Stimulated activated naive B cell treated with anti-CD40 and anti-IgM and Interleukin-4, amounts not matched to agents 10 μg/mL and 1 μg/mL and 100 μg/mL, for 72 hours (primary cell): ENCODE measurements at places on chromosomes 3 and 15.

GRCh38 chr3:172625404-172625803 is 85.5 kb downstream of the NCEH1 start:
- DNase-seq, result no peak

DNA sequence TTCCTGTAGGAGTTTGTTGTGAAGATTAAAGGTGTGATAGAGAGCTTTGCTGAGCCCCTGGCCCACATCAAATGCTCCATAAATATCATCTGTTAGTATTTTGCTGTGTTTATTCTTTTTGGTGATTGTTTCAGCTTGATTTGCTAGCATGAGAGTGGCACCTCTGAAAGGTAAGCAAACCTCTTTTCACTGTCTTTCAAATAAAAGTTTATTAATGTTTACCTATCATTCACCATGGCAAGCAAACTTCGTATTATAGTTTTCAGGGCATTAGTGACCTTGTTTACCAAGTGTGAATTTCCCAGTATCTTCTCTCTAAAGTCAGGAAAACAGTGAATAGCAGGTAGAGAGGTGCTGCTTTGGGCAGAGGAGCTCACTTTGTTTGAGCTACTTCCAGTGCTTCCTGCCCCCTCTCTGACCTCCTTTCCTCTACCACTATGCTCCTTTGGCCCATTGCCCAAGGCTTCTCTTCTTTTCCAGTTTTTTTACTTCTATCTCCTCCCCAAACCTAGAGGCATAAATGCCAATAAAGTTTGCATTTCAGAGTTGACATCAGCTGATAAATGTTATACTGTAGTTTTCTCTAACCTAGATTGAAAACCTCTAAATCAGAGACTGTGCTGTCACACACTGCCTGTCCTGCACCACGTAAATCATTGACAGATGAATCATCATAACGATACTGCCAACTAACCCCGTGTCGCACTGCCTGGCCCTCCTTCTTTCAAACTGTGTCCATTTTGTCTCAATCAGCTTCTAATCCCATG is 569.0 kb downstream of the TUSC7 start:
- no peak for DNase-seq

- no peak for DNase-seq
Measured at GRCh38 chr3:43709022-43709421, 18.3 kb downstream of the ABHD5 start.

GRCh38 chr15:92005154-92005553 is 151.6 kb downstream of the SLCO3A1 start:
- DNase-seq, result no peak

DNA sequence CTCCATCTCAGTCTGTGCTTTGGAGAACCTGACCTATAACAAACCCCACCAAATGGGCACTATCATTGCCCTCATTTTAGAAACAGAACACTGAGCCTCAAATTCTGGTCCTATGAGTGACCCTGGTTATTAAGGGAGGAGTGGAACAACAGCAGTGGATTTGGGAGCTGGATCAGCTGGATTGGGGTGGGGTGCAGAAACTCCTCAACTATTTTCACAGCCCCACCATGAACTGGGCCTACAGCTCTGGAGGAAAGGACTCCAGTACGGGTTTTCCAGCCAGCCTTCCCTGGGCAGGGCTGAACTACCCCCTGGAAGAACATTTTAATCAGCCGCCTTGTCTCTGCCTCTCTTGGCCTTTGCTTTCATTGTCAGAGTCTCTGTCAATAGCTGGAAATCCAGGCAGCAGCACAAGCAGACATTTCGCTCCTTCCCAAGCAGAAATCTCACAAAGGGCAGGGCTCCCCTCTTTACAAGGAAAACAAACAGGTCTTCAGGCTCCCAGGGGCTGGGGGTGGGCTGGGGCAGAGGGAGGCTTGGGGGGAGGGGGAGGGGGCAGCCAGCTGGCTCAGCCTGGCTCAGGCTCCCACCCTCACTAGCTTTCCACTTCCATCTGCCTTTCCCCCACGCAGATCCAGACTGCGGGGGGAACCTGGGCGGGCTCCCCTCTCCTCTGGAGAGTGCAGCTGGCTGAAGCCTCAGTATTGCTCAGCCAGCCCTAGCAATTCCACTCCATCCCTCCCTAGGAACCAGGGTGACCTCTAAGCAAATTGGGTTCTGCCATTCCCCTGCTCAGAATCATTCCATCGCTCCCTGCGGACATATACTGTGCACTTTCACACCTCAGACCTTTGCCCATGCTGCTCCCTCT is 13.7 kb upstream of the TLE3 start:
- DNase-seq, result no peak

DNA sequence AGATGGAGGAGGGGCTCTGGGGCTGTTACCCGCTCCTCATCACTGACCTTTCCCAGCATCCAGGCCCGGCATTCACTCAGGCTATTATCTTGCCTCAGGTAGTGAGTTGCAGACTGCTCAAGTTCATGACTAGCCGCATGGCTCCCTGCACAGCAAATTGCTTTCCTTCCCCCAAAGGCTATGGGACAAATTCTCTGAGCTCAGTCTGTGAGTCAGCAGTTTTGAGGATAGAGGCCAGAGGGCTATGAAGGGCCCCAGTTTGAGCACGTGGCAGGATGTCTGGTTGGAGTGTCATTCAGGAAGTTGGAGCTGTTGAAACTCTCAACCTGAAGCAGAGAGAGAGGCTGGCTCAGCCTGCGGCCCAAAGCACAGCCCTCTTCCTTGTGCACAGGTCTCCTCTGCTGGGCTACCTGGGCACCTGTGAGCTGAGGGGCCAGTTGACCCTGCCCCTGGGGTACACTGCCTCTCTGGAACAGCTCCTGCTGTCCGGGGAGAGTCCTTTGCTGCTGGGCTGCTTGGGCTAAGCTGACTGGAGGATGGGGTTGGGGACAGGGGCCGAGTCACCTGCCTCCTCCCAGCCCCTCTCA is 7.9 kb downstream of the FAH start:
- peak; percentile 26 for DNase-seq

DNA sequence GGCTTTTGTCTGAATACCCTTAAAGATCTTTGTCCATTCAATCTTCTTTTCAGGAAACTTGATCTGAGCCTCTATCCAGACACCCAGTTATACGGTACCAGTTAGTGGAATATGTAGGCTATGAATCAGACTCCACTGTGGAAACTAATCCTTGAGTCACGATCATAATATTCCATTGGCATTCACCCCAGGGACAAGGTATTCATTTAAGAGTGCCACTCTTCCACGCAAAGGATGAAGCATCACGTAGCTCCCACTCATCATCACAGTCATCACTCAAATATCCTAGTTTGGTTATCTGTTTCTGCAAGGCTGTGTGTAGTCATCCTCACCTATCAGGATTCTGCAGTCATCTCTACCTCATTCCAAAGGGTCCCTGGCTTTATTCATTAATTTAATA is 85.6 kb downstream of the NEDD4 start:
- DNase-seq, result no peak

- DNase-seq, result no peak
Measured at GRCh38 chr3:178300441-178300959, 235.7 kb upstream of the KCNMB2 start.

DNA sequence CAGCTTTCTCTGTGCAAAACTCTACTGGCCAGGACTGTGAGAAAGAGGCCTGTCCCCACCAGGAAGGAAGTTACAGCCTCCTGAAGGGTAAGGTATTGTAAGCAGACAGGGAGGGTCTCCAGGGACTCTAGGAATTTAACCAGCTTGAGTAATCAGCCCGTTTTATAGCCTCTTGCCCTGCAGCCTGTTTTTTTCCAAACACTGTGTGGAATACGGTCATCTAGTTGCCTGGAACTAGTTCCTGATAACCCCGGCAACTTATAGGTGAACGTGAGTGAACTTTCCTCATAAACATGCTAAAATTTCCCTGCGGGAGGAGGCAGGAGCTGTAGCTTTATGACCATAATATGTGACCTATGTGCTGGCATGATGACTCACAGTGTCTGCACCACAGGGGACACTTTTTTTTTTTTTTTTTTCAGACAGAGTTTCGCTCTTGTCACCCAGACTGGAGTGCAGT is 60.1 kb upstream of the DAZL start:
- DNase-seq, result no peak

DNA sequence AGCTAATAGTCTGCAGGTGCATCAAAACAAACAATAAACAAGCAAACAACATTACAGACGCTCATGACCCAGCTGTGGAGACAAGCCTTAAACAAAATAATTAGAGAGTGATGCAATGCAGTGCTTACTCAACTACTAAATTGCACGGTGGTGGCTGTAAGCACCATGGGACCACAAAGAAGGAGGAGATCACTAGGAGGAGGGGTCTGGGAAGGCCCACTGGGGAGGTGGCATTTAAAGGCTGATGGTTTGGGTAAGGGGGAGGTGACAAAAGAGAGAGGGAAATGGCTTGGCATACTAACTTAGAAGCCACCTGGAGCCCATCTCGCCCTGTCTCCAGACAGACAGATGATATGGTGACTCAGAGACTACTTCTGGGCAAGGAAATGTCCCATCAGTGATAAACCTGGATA is 516.7 kb downstream of the FOXP1 start:
- DNase-seq, result peak; percentile 43

- no peak for DNase-seq
Measured at GRCh38 chr3:16449369-16449768, 64.1 kb downstream of the RFTN1 start.

DNA sequence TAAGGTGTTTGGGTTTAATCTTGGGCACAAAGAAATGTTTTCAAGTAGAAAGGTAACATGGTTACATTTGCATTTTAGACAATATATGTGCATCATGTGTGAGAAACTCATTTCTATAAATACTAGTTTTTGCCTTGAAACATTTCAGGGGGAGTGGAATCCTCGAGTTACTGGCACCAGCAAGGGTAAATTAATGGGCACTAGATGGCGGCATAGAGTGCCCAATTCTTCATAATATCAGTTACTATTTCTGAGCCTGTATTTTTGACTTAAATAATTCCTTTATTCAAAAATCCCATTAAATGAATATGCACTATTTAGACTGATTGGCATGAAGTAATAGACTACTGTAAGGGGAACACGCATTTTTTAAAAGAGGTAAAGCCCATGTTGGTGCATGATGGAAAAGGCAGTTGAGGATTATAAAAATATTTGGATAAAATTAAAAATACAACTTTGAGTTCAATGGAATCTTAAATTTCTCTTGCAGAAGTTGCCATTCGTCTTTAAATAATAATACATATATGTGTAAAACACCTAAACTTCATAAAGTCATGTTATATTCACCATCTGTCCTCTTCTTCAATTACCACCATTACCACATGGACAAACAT is 106.3 kb downstream of the ZBTB20 start:
- no peak for DNase-seq

GRCh38 chr15:100033140-100033857 is 300.1 kb upstream of the LYSMD4 start:
- no peak for DNase-seq

GRCh38 chr3:143103652-143104051 is 15.9 kb upstream of the CHST2 start:
- no peak for DNase-seq

GRCh38 chr15:78537266-78537905 is 2.9 kb upstream of the PSMA4 start:
- no peak for DNase-seq

GRCh38 chr3:33019981-33020380 is 68.5 kb downstream of the CCR4 start:
- DNase-seq, result no peak

GRCh38 chr3:144487011-144487410 is 515.4 kb downstream of the DIPK2A start:
- no peak for DNase-seq

- DNase-seq, result no peak
Measured at GRCh38 chr3:189563853-189564563, 67.2 kb upstream of the TP63 start.

- DNase-seq, result no peak
Measured at GRCh38 chr15:32723171-32723948, 5.6 kb downstream of the GREM1 start.

DNA sequence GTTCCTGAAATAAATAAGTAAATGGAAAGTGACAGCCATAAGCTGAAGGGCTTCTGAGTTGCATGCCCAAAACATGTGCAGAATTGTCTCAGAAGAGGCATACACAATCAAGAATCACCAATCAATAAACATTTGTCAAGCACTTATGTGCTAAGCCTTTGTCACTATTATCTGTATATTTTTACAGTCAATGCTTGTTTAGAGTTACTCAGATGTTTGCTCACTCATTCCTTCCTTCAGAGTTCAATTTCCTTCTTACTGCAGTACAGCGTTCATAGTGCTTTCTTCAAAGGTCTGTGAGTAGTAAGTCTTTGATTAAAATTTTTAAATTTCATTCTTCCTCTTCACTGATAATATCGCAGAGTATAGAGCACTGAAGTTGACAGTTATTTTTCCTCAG is 17.2 kb downstream of the FOXL2NB start:
- no peak for DNase-seq

GRCh38 chr3:107524326-107524840 is 1.6 kb downstream of the BBX start:
- DNase-seq, result peak; percentile 6

GRCh38 chr3:52144796-52145735 is 9.2 kb downstream of the POC1A start:
- no peak for DNase-seq

GRCh38 chr3:15345066-15345607 is 12.8 kb upstream of the SH3BP5 start:
- DNase-seq, result no peak

DNA sequence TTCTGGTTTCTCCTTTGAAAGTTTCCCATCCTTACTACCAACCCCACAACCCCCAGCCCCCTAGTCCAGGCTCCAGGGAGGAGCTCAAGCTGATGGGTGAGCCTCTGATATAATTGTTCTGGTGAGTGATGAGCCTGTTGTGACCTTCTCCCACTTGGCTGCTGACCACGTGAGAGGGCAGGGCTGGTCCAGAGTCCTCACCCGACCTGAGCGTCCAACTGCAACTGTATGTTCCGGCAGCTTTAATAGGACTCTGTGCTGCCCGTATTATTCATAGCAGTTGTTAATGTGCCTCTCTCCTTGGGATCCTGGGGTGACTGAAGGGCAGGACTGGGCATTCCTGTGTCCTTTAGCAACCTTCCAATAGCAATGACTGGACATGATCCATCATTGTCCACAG is 56.2 kb downstream of the B3GNT5 start:
- no peak for DNase-seq

GRCh38 chr15:101246391-101246790 is 5.5 kb downstream of the CHSY1 start:
- DNase-seq, result peak; percentile 37

GRCh38 chr15:68578980-68579935 is at the start of gene CORO2B:
Gene CORO2B (plus strand): TSS chr15:68578993. CDS start chr15:68579263, 270 bp downstream.
- DNase-seq, result no peak

GRCh38 chr3:61981060-61981459 is 392.3 kb downstream of the FEZF2 start:
- DNase-seq, result no peak

DNA sequence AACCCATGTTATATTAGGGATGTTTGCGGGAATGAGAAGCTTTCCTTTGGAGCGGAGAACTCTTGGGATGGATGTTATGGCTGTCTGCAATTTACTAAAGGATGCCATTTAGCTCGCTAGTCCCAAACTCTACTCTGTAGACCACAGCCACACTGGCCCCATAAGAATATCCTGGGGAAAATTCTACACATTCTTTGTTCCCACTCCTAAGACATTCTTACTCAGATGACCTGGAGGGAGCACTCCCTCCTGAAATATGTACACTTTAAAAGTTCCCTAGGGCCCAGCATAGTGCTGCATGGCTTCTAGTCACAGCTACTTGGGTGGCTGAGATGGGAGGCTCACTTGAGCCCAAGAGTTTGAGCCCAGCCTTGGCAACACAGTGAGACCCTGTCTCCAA is 288.7 kb upstream of the RORA start:
- DNase-seq, result no peak

GRCh38 chr3:38165722-38166387 is 518 bp downstream of the OXSR1 start:
- no peak for DNase-seq
